NCI-H187 treated with DMSO at 0.1 percent for 48 hours (cell line): ENCODE measurements at places on chromosomes 11 and 22.
A peak's percentile ranks its signal among the peaks of the same experiment; 100 is the strongest.

- no peak for DNase-seq
These were observed at the start of gene ARHGAP20 for GRCh38 chr11:110711776-110712658. ARHGAP20 (minus strand) TSS chr11:110712437; CDS start chr11:110712231, 206 bp downstream.

GRCh38 chr11:112874980-112875379, 86.2 kb upstream of the NCAM1 start:
- DNase-seq, result no peak

DNA sequence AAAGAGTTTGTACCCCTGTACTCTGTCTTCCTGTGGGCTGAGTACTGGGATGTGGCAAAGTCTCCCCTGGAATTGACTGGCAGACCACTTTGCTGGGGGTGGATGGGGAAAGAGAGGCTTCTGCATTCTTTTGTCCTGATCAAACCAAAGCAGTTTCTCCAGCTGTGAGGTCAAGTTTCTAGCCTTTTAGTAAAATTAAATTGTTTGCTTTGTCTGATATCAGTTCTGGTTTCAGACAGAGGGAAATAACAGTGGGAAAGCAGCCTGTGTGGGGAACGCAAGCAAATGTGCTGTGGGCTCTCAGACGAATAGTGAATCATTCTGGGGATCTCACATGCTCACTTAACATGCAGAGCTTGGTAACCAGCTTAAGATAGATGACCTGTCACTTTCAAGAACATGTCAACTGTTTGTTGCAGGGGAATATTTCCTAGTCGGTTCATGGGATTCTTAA, 151.6 kb downstream of the FAT3 start:
- no peak for DNase-seq

DNA sequence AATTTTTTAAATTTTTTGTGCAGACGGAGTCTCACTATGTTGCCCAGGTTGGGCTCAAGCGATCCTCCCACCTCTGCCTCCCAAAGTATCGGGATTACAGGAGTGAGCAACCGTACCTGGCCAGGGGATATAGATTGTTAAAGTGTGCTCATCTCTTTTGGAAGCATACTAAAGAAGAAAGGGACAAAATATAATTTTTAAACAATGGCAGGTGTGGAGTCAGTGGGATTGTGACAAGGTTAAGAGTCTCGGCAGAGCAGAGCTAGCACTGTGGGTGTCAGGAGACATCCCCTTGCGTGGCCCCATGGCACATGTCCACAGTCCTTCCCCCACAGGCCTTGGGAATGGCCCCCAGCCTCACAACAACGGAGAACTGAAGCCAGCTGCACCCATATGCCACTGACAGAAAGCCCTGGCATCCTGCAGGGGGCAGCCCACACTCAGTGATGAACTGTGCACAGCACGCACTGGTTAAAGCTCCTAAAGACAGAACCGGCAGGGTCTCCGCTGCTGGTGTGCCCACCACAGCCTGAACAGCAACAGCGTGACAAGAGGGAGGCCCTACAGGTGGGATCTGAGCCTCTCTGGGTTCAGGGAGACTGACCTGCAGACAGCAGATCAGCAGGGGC, 29.9 kb downstream of the SERPIND1 start:
- DNase-seq, result no peak

DNA sequence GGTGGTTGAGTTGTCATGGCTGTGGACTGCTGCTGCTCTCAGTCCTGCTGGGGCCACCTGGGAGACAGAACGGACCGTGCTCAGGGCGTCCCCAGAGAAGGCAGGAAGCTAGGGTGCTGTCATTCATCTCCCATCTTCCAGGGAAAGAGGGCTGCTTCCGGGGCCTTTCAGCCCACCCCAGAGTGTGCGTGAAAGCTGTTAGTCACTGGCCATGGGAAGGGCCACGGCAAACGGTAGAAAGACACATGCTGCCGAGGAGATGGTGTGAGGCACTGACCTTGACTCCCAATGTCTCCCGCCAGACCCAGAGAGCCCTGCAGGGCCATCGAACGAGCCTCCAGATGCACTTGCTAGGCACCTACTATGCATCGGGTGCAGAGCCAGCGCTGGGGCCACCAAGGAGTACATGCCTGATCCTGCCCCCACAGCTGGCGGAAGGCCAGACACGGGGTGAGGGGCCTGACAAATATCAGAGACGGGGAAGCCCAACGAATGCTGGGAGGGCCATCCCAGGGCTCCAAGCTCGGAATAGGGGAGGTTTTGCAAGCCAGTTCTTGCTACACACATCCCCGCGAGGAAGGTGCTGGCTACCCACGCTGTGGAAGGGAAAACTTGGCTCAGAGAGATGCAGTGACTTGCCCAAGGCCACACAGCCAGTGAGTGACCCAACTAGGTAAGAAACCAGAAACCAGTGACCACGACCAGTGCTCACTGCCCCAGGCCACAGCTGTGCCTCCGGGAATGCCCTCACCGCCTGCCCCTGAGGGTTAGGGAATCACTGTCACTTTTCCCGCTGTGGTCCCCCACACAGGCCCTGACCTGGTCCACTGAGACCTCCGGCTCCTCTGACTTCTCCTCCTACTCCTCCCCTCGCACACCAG, 10.1 kb downstream of the RAC2 start:
- DNase-seq, result no peak

DNA sequence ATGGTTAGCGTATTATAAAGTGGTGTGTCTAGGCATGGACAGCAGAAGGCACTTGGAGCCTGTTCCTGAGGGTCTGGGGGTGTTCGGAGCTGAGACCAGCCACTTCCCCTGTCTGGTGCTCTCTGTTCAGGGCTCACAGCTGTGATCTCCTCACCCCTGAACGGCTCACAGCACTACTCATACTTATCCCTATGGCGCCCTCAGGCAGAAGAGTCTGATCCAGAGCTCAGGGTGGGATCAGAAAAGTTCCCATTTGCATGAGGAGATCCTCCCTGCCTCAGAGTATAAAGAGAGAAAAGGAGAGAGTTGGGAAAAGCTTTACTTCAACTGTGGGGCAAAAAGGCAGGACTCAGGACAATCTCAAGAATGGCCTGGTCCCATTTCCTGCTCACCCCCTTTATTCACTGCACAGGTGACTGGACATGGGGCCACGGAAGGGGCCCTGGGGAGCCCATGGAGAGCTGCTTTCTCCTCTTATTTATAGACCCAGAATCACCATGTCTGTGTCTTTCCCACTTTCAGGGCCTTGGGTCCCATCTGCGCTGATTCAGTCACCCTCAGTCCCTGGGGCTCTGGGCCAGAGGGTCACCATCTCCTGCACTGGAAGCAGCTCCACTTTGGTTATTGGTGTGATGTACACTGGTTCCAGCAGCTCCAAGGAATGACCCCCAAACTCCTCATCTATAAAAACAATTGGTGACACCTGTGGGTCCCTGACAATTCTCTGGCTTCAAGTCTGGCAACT, 97.0 kb upstream of the TOP3B start:
- DNase-seq, result no peak

DNA sequence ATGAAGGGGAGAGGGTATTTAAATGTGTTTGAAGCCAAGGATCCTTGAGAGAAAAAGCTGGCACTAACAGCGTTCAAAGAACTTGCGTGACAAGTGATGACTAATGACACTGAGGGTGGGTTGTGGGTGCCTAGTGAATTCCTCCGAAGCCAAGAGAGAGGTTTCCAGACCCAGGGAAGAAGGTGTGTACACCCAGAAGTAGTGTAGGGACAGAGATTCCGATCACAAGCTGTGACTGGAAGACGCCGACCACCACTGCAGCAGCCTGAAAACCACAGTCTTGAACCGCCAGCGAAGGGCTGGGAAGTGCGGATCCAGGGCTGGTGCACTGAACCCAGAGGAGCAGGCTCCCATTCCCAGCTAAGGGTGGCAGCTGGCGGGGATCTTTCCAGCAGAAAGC, 9.5 kb downstream of the PPARA start:
- no peak for DNase-seq

GRCh38 chr11:74006743-74007304, 2.1 kb downstream of the UCP3 start:
- no peak for DNase-seq

- no peak for DNase-seq
These were observed 568.5 kb downstream of the KCNA4 start for GRCh38 chr11:29448246-29448877.

- DNase-seq, result peak; percentile 29
These were observed at the start of gene FTH1 for GRCh38 chr11:61967116-61967923. FTH1 (minus strand) TSS chr11:61967634; CDS start chr11:61967425, 209 bp downstream.

GRCh38 chr11:45665933-45666647, 668 bp upstream of the CHST1 start:
- no peak for DNase-seq

GRCh38 chr22:20298803-20299745, 20.8 kb downstream of the DGCR6L start:
- peak; percentile 18 for DNase-seq

DNA sequence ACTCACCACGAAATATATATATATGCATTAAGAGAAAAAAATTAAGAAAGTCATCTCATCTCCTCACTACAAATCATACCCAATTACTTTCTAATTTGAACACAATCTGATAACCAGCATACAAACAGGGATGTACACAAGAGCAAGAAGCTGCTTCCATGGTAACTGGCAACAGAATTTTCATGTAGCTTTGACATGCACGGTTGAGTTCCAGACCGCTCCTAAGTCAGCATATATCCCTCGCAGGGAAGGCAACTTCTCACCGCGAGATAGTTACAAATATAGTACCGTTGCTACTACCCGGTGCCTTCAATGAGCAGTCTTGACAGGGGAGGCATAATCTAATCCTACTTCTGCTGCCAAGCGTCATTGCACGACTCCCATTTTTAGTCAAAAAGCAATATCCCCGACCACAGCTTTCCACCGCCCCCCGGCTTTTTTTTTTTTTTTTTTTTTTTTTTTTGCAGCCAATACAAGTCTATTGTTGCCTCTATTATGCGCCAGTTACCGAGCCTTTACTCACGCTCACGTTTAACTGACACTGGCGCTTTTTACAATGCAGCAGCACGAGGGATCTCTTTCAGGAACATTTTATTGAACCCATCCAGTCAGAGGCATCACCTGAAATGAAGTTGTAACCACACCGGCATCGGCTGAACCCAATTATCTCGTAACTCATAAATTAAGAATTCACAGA, 2.2 kb downstream of the CADM1 start:
- DNase-seq, result no peak

GRCh38 chr11:90849312-90849711, 626.5 kb upstream of the CHORDC1 start:
- no peak for DNase-seq

GRCh38 chr11:66973956-66974580, 1.0 kb upstream of the C11orf86 start:
- no peak for DNase-seq

DNA sequence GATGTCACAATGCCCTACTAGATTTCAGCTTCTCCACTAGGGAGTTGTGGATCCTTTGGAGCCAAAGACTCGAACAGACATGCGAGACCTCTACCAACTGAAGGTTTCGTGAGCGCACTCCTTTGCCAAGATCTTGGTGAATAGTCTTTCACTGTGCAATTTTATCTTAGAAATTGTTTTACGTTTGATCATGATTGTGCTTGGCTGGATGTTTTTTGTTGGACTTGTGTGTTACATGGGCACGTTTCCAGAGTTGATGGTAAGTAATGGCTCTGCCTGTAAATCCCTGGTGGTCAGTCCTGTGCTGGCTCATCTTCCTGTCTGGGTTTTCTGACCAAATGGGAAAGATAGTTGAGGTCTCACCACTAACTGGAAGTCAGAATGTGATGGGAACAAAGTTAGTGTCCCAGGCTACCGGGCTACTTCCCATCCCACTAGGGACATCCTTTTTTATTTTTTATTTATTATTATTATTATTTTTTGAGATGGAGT, at the start of gene MISFA:
TSS of gene MISFA (plus strand) at position 51 of the 492 bp plus-strand sequence. CDS start at position 191, 140 bp downstream.
- DNase-seq, result no peak

DNA sequence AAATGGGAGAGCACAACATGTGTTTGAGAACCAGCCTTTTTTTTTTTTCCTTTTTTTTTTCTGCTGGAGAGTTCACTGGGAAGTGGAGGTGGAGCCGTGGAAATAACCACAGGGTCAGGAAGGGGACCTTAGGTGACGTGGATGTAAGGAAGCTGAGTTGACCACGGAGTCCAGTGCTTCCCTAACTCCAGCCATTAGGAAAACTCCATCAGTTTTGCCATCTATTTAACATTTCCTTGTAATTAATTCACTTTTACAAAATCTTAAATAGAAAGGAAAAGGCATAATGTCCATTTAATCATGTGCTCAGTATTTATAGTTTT, 2.0 kb upstream of the CDK2AP2 start:
- no peak for DNase-seq

DNA sequence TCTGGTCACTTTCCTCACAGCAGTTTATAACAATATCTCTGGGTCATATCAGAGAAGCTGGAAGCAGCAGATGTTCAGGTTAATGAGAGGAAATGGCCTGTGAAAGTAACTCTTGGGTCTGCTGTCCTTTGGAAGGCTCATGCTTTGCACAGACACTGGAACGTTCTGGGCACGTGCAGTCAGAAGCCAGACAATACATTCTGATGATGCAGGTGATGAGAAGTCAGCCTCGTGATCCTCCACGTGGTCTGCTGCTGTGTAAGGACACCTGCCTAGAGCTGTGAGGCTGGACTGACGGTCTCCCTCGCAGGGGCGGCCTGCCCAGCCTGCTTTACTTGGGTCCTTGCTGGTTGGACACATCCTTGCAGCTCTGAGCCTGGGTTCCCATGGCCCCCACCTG, 18.8 kb upstream of the ADORA2A start:
- DNase-seq, result no peak

DNA sequence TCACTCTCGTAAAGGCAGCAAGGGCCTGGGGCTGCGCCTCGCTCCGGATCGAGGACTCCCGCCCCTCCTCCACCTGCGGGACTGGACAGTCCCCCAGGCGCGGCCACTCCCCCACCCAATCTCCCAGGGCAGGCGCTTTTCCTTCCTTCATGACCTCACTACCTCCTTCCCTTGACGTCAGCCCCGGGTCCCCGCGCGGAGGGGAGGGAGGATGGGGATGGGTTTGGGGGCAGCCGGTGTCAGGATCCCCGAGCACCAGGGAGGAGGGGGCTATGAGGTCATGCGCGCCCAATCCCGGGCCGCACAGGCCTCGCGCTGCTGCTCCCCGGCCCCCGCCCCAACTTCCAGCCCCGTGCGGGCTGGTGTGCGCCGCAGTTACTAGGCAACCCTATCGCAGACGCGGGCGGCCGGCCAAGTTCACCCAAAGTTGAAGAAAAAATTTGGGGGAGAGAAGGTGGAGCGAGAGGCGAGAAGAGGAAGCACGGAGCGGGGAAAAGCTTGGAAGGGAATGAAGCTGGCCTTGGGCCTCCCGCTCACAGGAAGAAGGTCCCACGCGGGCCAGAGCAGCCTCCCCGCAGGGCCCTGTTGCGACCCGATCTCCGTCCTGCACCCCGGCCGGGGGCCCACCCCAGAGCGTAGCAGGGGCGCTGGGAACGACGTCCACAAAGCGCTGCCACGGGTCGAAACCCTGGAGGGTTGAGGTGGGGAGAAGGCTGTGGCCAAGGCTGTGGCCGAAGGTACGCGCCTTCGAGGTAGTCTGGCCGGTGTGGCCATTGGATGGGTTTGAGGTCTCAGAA, 8.3 kb downstream of the WT1 start:
- no peak for DNase-seq
